ENCODE measurements at places on chromosomes 1 and 21. TPM values are rescaled to one million over a fixed set of nuclear protein-coding genes. Genes with fewer than 3 reads are reported as not detected.

- no peak for DNase-seq
- no peaks in the 10 kb centered on the region for H3K4me1 ChIP-seq
- no peak overlapping the region for H3K27ac ChIP-seq
- no peak overlapping the region for H3K4me3 ChIP-seq
- no peaks in the 10 kb centered on the region for H3K36me3 ChIP-seq
Measured at GRCh38 chr1:184843732-184844495, 89.3 kb upstream of the EDEM3 start.

DNA sequence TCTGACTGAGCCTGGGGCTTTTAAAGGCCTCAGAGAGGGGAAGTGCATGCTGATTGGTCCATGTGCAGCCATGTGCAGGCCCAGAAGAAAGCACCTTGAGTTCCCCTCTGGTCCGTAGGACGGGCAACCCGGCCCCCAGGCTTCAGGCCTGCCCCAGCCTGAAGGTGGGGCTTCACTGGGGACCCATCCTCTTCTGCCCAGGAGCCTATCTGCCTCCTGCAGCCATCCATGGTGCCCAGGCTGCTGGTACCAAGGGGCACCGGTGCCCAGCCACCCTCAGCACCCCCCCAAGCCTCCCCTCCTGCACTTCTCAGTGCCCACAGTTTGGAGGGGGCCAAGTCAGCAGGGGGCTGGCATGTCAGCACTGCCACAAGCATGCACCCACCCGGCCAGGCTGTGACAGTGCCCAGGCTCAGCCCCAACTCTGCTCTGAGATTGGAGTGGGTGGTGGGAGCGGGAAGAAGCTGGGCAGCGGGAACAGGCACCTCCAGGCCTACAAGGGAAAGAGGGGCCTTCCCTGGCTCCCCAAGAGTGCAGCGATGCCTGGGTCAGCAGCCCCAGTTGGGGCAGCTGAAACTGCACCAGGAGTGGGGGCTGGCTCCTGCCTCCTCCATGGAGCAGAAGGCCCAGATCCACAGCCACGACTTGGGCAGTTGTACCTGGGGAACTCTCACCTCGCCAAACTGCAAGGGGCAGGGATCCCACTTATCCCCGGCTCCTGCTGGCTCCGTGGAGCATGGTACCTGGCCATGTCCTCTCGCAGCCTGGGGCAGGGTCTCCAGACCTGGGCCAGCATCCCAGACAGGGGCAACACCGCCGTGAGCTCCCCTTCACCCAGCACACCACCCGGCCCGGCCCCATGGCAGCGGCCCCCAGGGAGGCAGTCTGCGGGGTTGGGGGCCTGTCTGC is 11.7 kb downstream of the COL6A2 start:
- H3K4me3 ChIP-seq, result no peak overlapping the region
- H3K27ac ChIP-seq, result no peak overlapping the region
- DNase-seq, result no peak

DNA sequence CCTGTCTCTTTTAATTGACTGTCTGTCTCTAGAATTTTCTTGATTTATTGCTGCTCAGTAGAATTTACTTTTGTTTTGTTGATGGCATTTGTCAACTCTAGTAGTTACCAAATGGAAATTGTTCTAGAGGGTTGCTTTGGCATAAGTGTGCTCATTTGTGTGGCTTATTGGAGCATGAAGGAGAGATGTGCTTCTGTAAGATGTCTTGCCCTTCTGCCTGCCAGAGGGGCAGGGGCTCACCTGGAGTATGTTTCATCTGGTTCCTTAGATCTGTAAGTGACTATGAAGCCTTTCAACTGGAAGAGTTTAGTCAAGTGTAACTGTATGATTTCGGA is 345.5 kb downstream of the DISC1 start:
- H3K27ac ChIP-seq, result peak overlapping the region; percentile 35
- no peak for DNase-seq
- H3K27me3 ChIP-seq, result no peaks in the 10 kb centered on the region
- no peak overlapping the region for H3K4me3 ChIP-seq

- H3K27me3 ChIP-seq, result no peaks in the 10 kb centered on the region
- no peak for DNase-seq
- no peak overlapping the region for H3K4me3 ChIP-seq
- no peaks in the 10 kb centered on the region for H3K36me3 ChIP-seq
- no peak overlapping the region for H3K27ac ChIP-seq
- H3K4me1 ChIP-seq, result no peaks in the 10 kb centered on the region
Measured at GRCh38 chr1:237814319-237814924, 76.3 kb downstream of the ZP4 start.

GSTM1 gene
- 45.9 TPM for total RNA-seq

DNA sequence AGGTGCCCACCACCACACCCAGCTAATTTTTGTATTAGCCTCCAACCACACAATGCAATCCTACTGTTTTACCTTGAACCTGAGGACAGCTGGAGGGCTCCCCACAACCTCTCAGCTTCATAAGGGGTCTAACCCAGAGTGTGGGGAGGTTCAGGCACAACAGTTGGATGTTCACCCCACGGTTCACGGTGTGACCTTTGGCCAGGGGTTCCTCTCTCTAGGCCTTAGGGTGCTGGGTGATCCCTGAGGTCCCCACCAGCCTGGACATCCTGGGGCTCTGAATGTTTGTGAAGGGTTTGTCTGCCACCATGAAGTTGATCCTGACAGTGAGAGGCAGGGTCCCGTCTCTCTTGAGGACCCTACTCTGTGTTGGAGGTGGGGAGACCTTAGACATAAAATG is 3.9 kb downstream of the ACOT11 start:
- no peaks in the 10 kb centered on the region for H3K4me1 ChIP-seq
- H3K27me3 ChIP-seq, result peaks cover 2% of the 10 kb centered on the region
- no peak for DNase-seq
- no peak overlapping the region for H3K4me3 ChIP-seq
- H3K36me3 ChIP-seq, result peaks cover 4% of the 10 kb centered on the region

DNA sequence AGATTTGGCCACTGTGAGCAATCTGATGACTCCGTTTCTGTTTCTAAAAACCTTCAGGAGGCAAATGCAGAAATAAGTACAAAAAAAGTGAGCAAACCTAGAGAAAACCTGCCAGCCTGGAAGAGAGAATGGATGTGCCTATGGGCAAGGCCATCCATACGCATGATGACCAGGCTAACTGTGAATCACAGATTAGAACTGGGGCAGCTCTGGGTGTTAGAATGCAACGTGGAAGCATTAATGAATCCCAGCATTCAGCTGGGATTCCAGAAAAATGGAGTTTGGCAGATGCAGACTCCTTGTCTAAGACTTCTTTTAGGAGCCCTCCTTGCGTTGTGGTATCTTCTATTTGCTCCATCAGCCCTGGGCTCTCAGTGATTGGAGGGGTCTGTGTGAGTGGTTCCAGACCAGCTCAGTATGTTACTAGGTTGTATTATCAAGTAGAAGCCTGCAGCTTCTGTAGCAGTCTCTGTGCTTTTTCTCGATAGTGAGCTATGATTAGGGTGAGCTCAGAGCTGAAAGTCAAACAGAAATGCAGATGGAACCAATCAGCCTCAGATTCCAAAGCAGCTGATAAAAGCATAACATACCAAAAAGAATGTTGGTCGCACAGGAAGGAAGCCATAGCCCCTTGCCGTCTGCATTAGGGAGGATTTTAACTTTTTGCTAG is 154.0 kb downstream of the PSMG1 start:
- H3K27ac ChIP-seq, result no peak overlapping the region
- no peaks in the 10 kb centered on the region for H3K27me3 ChIP-seq
- H3K36me3 ChIP-seq, result peaks cover 3% of the 10 kb centered on the region
- H3K4me3 ChIP-seq, result no peak overlapping the region

DNA sequence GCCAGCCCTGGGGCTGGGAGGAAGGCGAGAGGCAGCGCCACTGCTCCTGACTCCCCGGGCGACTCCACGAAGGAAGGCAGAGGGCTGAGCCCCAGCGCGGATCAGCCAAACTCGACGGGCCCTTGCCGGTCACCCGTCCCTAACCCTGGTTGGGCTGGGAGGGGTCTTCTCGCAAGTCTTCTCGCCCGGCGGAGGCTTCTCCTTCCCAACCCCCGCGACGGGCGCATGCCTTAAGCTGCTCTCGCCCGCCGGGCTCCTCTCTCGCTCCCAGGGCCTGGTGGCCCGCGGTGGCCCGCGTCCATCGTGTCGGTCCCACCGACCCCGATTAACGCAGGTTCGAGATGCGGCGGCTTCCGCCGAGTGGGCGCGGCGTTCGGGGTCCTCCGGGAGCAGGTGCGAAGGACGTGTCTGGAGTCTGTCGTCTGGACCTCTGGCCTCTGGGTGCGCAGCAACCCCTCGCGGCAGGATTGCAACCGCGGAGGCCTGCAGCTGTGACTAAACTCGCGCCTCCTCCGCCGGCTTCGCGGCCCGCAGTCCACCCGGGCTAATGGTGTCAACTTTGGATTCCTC is 29.0 kb upstream of the PPM1J start:
- H3K4me3 ChIP-seq, result no peak overlapping the region
- peaks cover 44% of the 10 kb centered on the region for H3K27me3 ChIP-seq
- H3K27ac ChIP-seq, result no peak overlapping the region

DNA sequence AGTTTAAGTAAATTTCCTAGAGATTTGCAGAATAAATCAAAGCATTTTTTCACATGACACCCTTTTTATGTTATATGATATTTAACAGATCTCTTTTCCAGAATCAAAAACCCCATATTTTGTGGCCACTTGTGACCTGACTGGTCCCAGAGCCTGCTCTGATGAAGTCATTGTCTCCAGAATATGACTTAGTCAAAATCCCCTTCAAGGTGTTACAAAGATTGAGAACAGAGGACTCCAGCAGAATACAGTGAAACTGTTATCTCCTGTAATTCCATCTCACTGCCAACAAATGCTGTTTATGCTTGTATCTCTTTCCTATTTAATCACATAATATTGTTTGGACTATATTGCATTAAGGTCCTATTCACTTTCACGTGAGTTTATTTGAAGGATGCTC is 25.6 kb downstream of the RGS1 start:
- no peaks in the 10 kb centered on the region for H3K27me3 ChIP-seq
- no peak overlapping the region for H3K4me3 ChIP-seq
- no peak overlapping the region for H3K27ac ChIP-seq
- no peaks in the 10 kb centered on the region for H3K4me1 ChIP-seq
- no peak for DNase-seq

GRCh38 chr21:35249636-35250035 is 200.5 kb upstream of the RUNX1 start:
- no peak for DNase-seq
- no peaks in the 10 kb centered on the region for H3K27me3 ChIP-seq
- H3K4me3 ChIP-seq, result no peak overlapping the region
- peaks cover 4% of the 10 kb centered on the region for H3K4me1 ChIP-seq
- H3K36me3 ChIP-seq, result peaks cover 3% of the 10 kb centered on the region

GRCh38 chr1:214234635-214235025 is 46.3 kb upstream of the SMYD2 start:
- H3K27ac ChIP-seq, result no peak overlapping the region
- H3K4me3 ChIP-seq, result no peak overlapping the region
- no peaks in the 10 kb centered on the region for H3K36me3 ChIP-seq

DNA sequence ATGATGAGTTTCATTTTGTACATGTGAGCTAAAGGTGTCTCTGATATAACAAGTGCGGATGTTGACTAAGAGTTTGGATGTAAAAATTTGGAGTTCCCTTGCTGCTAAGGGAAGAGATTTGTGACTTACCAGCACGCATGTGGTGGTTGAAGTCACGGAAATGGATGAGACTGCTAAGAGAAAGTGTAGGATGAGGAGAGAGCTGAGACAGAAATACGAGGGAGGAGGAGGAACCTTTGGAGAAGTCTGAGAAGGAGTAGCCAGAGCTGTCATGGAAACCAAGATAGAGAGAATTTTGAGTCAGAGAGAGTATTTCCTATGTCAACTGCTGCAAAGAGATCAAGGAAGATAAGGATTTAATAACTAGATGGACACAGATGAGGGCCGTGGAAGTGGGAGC is 106.5 kb upstream of the COL24A1 start:
- no peak for DNase-seq
- no peaks in the 10 kb centered on the region for H3K27me3 ChIP-seq
- H3K4me1 ChIP-seq, result no peaks in the 10 kb centered on the region
- H3K4me3 ChIP-seq, result no peak overlapping the region

SPRR2F gene
- not detected for total RNA-seq

- H3K36me3 ChIP-seq, result no peaks in the 10 kb centered on the region
- no peaks in the 10 kb centered on the region for H3K27me3 ChIP-seq
- no peak for DNase-seq
Measured at GRCh38 chr21:35506771-35507170, 457.7 kb upstream of the RUNX1 start.

GRCh38 chr1:161200421-161200991 is 1.7 kb upstream of the ADAMTS4 start:
- DNase-seq, result no peak
- peak overlapping the region; percentile 96 for H3K27ac ChIP-seq
- H3K4me1 ChIP-seq, result peaks cover 71% of the 10 kb centered on the region

BACH1 gene
- 66.4 TPM for total RNA-seq

DNA sequence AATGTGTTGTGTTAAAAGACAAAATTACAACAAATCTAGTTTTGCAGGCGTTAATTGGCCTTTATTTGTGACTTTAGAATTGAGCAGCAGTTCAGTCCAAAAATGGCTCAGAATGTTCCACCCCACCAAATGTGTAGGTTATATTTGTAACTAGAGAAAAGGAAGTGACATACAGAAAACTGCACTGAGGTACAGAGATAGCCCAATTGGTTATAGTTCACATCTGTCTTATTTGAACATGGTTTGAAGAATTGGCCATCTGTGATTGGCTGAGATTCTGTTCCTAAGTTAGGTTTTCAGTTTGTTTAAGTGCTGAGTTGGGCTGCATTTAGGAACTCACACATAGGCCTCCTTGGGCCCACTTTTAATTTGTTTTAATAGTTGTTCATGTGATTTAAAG is 12.0 kb upstream of the FMO2 start:
- DNase-seq, result no peak
- no peak overlapping the region for H3K27ac ChIP-seq
- H3K4me3 ChIP-seq, result no peak overlapping the region
- no peaks in the 10 kb centered on the region for H3K27me3 ChIP-seq
- H3K4me1 ChIP-seq, result no peaks in the 10 kb centered on the region
- no peaks in the 10 kb centered on the region for H3K36me3 ChIP-seq

PLA2G2A gene
- not detected for total RNA-seq

LRRC38 gene
- not detected for total RNA-seq

- DNase-seq, result no peak
- peaks cover 21% of the 10 kb centered on the region for H3K4me1 ChIP-seq
- H3K4me3 ChIP-seq, result no peak overlapping the region
- H3K27ac ChIP-seq, result no peak overlapping the region
- no peaks in the 10 kb centered on the region for H3K36me3 ChIP-seq
Measured at GRCh38 chr1:207034998-207035397, 2.4 kb upstream of the C1orf116 start.

GRCh38 chr1:182351790-182352364 is 39.7 kb downstream of the GLUL start:
- no peaks in the 10 kb centered on the region for H3K27me3 ChIP-seq
- no peaks in the 10 kb centered on the region for H3K36me3 ChIP-seq
- no peak for DNase-seq
- H3K4me1 ChIP-seq, result peaks cover 21% of the 10 kb centered on the region

TBX19 gene
- 0.93 TPM for total RNA-seq

- H3K4me1 ChIP-seq, result no peaks in the 10 kb centered on the region
- H3K4me3 ChIP-seq, result no peak overlapping the region
- no peak for DNase-seq
Measured at GRCh38 chr1:168583571-168583970, 7.2 kb downstream of the XCL1 start.

CYP4A22 gene
- total RNA-seq, result not detected

Measured in neural crest cell (in vitro differentiated cells).